Activated CD8-positive, alpha-beta memory T cell treated with anti-CD3 and anti-CD28 coated beads for 1 hour (primary cell): ENCODE measurements at places on chromosomes 6 and 20.

DNA sequence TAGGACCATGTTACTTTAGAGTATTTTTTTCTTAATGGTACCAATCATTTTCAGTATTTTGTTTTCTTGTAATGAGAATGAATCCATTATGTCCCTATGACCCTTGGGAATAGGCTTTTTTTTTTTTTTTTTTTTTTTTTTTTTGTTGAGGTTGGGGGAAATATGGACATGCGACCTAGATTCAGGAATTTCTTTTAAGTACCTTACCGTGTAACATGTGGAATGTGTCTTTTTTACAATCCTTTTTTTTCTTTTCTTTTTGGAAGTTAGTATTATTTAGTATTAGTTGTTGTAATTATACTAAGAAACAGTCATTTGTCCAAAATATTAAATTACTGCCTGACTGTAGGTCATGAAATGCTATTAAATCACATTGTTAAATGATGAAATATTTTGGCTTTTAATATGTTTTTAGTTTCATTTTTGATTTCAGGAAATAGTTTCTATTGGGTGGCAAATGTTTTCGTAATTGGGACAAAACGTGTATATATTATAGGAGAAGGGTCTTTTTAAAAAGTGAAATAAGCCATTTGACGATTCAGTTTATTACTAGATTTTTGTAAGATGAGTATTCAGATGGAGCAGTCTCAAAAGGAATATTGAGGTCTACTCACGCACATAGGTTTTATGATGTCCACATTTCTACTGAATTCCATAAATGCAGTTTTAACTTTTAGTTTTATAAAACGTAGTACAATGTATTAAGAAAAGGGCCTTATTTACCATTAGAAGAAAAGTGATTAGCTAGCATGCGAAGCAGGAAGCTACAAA, 4.9 kb downstream of the ARID1B start:
- DNase-seq, result no peak

DNA sequence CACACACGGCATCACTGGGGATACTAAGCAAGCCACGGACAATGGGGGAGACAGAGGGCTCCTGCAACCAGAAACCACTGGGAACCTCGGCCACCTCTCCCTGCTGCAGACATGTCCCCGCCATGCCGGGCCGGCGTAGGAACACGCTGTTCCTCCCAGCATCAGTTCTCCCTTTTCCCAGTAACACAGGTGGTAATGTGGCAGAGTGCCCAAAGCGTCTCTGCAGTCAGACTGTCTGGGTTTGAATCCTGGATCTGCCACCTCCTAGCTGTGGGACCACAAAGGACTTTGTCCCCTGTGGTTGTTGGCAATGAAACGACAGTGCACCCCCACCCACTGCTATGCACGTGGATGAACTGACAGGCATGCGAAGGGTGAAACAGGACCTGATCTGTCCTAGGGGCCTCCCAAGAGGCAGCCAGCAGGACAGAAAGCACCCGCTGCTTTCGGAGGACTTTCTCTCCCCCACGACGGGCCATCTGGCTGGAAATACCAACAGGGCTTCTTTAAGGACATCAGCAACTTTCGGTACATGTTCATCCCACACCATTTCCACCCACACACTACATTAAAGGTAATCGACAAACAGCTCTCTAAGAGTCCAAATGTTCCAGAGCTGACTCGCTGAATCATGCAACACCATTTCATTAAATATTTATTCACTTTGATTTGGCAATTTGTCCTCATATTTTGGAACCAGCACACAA, 74.1 kb downstream of the SULF2 start:
- DNase-seq, result no peak

GRCh38 chr6:121873595-121873994, 438.1 kb downstream of the GJA1 start:
- DNase-seq, result no peak

DNA sequence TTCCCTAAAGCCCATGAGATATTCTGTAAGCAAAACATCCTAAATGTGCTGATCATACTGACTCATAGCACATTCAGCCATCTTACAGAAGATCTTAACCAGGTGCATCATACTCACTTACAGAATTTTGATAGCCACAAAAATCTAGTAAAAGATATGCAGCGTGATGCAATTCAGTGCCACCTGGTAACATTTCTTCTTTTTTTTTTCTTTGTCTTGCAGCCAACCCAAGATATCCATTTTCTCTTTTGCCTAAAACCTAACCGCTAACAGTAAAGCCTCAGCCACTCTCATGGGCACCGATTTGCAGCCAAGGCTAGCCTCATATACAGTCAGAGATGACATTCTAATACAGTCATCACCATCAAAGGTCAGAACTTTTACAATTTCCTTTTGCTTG, 293.3 kb downstream of the HACE1 start:
- no peak for DNase-seq

- DNase-seq, result no peak
Observed at GRCh38 chr20:53621482-53622246, 28.0 kb upstream of the ZNF217 start.

GRCh38 chr6:35547676-35548075, 35.0 kb upstream of the TULP1 start:
- DNase-seq, result no peak

DNA sequence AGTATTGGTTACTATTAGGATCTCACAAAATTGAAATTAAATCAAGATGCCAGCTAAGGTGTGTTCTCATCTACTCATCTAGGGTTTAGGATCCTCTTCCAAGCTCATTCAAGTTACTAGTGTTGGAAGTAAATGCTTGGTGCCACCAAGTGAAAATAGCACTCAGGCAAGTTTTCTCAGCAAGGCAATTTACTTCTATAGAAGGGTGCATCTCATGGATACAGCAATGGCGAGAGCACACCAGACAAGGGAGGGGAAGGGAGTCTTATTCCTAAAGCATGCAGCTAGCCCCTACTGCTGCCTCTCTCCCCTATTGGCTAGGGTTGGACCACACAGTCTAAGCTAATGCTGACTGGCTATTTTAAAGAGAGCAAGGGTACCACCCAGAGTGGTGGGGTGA, 23.0 kb upstream of the FAM8A1 start:
- DNase-seq, result no peak

GRCh38 chr20:38975539-38976120, 13.5 kb downstream of the DHX35 start:
- no peak for DNase-seq

DNA sequence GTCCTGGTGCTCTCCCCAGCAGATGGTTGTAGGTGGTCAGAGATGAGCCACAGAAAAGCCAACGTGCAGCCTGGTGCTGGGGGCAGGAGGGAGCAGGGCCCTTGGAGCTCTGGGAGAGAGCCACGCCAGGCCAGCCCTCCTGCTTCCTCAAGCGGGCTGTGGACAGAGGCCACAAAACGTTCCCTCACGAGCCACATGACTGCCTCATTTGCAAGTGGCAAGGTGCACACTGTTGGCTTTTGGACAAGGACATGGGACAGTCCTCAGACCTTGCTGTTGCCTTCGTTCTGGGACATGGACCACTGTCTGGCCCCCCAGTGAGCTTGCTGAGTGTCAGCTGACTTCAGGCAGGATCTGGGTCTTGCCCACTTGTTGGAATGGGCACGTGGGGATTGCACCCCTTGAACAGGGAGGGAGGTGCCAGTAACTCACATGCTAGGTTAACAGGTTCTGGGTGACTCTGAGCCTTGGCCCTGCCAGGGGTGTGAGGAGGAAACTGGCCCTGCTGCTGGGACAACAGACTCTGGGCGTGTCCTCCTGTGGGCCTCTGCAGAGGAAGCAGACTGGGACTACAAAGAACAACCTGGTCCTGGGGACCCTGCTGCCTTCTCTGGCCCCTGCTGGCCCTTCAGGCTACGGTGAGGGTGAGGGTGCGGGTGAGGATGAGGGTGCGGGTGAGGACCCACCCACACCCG, 2.6 kb downstream of the SLCO4A1 start:
- no peak for DNase-seq

GRCh38 chr6:111842891-111843290, 30.4 kb downstream of the FYN start:
- no peak for DNase-seq

- no peak for DNase-seq
Observed at GRCh38 chr6:82914511-82914910, 151.1 kb downstream of the UBE3D start.

DNA sequence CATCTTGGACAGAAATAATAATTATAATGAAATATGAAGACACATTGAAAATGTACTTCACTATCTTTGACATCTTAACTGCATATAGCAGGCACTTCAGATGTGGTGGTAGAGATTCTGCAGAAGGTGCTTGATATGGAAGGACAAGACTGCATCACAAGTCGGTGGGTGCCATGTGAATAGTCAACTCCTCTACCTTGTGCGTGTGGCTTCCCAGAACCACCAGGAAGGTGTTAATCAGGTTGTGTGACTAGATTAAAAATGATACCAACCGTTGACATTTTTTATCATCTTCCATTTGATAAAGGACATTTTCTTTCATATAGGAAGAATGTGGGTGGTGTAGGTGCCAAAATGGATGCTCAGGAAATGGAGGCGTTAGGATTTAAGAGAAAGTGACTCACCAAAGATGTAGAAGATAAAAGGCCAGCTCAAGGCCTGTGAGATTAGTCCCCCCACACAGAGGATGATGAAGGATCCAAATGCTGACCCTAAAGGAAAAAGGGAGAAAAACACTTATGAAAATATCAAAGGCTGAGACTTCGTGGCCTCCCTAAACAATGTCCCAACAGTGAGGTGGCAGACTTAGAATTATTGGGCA, 12.3 kb downstream of the SLC17A2 start:
- DNase-seq, result no peak

DNA sequence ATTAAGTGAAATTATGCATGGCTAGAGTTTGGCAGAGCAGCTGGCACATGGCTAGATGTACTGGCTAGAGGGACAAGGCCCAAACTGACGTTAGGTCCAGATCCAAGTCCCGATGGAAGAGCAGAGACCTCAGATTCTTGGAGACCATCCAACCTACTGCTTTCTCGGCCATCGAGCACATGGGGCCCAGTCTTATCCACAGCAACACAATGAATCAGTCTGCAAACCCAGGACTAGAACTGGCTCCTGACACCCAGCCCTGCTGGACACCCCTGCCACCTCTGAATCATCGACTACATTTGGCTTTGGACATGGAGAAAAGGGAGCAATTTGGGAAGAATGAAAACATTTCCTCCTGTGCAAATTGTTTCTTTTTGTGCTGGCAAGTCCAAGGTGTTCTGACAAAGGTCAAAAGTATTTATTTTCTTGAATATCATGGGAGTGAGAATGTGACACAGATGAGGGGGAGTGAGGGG, 23.9 kb upstream of the YWHAB start:
- no peak for DNase-seq

- no peak for DNase-seq
Observed at GRCh38 chr20:25274891-25275812, 27.3 kb downstream of the PYGB start.

DNA sequence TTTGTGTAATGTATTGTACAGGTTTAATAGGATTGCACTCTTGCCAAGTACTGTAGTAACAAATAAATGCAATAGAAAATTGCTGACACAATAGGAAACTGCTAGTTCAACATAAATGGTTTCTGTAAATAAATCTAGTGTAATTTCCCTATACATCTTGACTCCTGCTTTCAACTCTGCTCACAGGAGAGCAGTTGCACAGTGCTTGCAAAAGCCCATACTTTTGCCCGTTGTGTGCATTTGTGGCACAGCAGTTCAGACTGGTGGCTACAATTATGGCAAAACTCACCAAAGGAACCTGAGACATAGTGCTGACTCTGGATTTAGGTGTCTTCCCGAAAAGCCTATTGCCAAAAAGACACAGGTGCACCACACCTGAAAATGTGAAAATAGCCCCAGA, 953.3 kb upstream of the SLC35B3 start:
- DNase-seq, result no peak
